ENCODE measurements at places on chromosomes 2 and 18.

- no peak for DNase-seq
Observed at GRCh38 chr2:171958475-171958874, 36.2 kb downstream of the HAT1 start.

GRCh38 chr2:56654936-56655335, 471.1 kb downstream of the CCDC85A start:
- DNase-seq: no peak

DNA sequence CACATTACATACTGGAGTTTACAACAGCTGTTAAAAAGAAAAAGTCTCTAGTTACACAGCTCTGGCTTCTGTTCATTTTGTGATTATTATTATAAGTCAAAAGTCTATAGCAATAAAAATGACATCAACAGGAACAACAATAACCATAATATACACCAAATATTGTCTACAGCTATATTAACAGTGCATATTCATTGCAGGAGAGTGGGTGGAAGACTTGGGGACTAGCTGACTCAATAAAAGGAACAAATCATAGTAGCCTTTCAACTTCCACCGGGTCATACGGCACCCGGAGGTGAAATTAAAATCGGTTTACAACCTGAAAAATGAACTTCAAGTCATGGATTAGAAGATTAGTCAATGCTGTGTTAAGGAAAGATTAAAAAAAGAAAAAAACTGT, 642.1 kb downstream of the SATB2 start:
- no peak for DNase-seq

- DNase-seq: no peak
Observed at GRCh38 chr2:135667045-135667444, 74.6 kb upstream of the UBXN4 start.

GRCh38 chr2:11073251-11073650, 82.0 kb upstream of the SLC66A3 start:
- peak; percentile 74 for DNase-seq

- DNase-seq: no peak
Observed at GRCh38 chr2:3041841-3042600, 335.6 kb downstream of the EIPR1 start.

DNA sequence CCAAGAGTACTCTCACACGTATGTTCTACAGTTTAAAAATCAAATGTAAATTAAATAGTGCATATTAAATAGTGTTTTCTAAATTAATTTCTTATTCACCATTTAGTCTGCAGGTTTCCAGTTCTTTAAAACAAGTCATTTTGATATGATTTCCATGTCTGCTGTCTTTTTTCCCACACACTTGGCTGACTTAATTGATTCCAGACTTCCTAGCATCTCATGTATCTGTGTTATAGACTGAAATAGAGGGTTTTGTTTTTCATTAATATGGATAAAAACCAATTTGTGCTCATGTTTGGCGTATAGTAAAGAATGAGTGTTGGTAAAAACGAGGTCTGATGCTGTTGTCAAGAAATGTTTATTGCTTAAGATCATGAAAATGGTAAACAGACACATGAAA, 104.3 kb downstream of the SRBD1 start:
- no peak for DNase-seq

DNA sequence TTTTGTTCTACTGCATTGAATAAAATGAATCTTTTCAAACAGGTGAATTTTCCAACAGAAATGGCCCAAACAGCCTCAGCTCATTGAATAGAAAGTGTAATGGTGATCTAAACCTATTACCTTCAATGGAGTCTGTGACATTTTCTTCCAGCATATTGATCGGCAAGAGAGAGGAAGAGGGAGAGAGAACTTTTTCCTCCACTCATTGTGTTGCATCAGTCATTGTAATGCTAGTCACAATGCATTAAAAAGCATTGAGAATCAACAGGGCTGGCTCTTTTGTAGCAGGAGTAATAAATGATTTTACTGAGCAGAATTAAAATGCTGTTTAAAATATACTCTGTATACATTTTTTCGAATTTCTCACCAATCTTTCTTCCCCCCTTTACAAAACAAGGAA, 1794.5 kb upstream of the CELF4 start:
- DNase-seq: no peak
